Stimulated activated CD4-positive, alpha-beta T cell treated with anti-CD3 and anti-CD28 coated beads, Interleukin-2, amount 100 ng/mL, for 24 hours (primary cell): ENCODE measurements at places on chromosomes 2 and 18.

- no peak for DNase-seq
These were observed 266.1 kb downstream of the SOCS6 start for GRCh38 chr18:70554854-70555445.

GRCh38 chr2:190802129-190802528, 78.5 kb upstream of the GLS start:
- no peak for DNase-seq

DNA sequence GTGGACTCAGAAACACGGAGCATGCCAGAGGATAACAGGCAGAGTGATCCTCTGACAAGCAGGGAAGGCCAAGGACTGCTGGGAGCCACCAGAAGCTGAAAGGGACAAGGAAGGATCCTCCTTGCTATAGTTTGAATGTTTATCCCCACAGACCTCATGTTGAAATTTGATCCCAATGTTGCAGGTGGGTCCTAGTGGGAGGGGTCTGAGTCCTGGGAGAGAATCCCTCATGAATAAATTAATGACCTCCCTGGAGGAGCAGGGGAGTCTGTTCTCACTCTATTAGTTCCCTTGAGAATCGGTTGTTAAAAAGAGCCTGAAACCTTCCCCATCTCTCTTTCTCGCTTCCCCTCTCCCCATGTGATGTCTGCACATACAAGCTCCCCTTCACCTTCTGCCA, 124.4 kb downstream of the FBXO15 start:
- DNase-seq = no peak

GRCh38 chr18:62518460-62519375, 4.1 kb upstream of the ZCCHC2 start:
- no peak for DNase-seq

- DNase-seq = no peak
These were observed 63.4 kb upstream of the L3MBTL4 start for GRCh38 chr18:6478121-6478520.

DNA sequence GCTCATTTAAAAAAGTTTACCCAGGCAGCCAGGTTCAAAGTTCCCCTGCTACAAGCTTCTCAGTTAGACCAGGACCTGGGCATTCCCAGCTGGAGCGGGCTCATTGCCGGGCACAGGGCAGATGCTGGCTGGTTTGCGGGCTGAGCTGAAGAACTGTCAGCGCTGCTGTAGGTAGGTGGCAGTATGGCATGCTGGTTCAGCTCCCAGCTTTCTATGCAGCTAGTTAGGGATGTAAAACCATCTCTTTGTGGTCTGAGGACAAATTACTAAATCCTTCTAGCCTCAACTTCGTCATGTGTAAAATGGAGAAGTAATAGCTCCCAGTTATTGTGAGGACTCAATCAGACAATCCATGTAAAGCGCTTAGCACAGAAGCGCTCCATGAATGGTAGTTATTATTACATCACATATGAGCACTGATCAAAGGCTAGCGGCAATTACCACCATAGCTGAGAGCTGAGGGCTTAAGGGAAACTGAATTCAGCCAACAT, 2.4 kb upstream of the LDLRAD4 start:
- DNase-seq = peak; percentile 58

DNA sequence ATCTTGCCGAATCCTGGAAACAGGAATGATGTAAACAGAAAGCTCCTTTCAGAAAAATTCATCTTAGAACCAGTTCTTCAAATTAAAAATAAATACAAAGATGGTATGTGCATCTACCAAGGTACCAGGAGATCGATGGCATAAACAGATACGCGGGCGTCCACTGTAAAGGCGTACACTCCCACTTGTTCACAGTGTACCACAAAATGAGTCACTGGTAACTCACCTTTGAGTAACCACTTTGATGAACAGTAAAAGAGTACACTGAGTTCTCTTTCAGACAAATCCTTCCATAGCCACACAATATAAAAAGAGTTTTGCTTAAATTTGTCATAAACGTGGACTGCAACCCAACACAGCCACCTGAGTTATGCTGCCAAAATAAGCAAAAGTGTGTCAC, 128.3 kb downstream of the DNER start:
- DNase-seq = no peak

- DNase-seq = no peak
These were observed 251.2 kb downstream of the PTGR3 start for GRCh38 chr18:74957588-74958224.

DNA sequence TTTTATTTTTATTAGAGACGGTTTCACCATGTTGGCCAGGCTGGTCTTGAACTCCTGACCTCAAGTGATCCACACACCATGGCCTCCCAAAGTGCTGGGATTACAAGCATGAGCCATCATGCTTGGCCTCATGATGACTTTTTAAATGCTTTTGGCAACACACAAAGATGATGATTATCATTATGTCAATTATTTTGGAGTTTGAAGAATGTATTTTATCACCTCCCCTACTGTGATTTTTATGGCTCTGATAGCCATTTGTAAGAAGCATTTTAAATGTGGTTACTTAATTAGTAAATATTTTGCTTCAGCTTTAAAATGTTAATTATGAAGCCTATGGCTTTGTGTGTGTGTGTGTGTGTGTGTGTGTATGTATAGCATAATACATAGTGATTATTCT, 45.1 kb upstream of the RAB27B start:
- no peak for DNase-seq

DNA sequence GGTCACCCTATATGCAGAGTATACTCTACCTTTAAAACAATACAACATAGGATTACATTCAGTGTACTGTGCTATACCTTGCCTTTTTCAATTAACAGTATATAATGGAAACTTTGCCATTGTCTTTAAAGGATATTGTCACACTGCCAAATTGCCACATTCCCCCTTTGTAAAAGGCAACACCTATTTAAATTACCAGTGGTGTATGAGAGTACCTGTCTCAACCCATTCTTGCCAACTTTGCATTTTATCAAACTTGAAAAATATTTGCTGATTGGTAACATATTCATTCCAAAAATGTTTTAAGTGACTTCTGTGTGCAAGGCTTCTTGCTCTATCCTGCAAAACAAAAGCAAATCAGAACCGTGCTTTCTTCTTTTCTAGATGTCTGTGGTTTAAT, 92.9 kb downstream of the FMNL2 start:
- DNase-seq = no peak

DNA sequence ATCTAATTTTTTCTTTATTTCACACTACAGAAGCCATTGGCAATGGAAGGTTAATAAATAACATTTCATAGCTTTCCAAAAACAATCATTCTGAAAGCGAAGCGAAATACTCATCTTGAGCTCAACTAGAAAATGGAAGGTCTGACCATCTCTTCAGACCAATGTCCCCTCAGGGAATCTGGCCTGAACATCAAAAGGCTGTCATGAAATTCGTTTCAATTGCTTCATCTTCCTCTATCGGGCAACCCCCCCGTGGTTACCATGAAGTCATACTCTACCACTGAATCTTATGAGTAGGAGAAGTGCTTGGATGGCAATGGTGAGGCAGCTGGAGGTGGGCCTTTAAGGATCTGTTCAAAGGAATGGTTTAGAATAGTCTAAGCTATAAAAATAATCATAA, 22.9 kb upstream of the CYTIP start:
- DNase-seq = peak; percentile 51

DNA sequence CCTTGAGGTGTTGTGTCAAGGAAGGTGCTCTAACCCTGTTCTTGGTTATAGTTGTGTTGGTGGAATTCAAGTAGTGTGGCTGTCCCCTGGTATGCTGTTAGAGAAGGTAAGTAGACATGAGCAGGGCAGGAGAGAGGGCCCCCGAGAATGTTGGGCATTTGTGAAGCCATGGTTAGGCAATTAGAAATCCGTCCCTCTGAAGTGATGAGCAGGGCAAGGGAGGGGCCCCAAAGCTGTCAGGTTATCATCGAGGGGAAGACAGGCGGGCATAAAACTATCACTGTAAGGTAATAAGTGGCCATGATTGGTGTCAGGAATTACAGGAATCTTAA, 5.2 kb downstream of the XRCC5 start:
- no peak for DNase-seq

DNA sequence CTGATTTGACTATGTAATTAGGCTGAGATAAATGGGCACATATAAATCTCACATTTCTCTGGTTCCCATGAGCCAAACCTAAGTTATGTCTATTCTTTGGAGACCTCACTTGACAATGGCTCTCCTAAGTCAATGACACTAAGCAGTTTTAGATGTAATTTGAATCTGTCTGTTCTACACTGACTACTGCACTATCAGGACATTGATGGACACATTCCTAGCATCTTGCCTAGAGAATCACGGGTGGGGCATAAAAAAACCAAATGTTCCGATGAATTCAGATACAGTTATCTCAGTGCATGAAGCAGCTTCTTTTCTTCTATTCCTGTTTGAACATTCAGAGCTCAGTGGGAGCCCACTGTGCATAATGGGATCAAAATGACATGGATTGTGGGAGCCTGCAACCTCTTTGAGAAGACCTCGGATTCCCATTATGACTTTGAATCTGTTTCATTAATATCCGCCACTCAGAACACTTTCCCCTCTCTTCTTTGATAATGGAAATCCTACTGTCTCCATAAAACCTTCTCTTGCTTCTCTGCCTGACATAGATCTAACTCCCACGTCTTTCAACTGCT, 110.8 kb downstream of the FSHR start:
- DNase-seq = no peak

- DNase-seq = no peak
These were observed 70.6 kb downstream of the SAP130 start for GRCh38 chr2:127957240-127957639.

GRCh38 chr2:42267530-42267929, 93.5 kb downstream of the COX7A2L start:
- no peak for DNase-seq

- no peak for DNase-seq
These were observed 276.7 kb downstream of the DSEL start for GRCh38 chr18:67239826-67240225.

DNA sequence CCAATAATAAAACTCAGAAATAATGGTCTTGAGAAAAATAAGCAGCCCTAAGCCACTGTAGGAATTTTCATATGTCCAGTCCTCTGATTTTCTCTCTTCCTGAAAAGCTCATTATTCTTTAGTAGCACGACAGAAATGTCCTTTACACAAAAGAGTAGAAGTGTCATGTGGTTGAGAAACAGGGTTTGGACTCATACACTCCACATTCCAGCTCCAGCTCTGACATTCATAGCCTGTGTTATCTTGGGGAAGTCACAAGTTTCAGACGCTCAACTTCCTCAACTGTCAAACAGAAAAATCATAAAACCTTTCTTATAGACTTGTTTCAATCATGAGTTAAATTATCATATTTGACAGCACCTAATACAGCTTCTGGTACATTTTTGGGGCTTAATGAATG, 511.5 kb downstream of the TNS1 start:
- DNase-seq = no peak

DNA sequence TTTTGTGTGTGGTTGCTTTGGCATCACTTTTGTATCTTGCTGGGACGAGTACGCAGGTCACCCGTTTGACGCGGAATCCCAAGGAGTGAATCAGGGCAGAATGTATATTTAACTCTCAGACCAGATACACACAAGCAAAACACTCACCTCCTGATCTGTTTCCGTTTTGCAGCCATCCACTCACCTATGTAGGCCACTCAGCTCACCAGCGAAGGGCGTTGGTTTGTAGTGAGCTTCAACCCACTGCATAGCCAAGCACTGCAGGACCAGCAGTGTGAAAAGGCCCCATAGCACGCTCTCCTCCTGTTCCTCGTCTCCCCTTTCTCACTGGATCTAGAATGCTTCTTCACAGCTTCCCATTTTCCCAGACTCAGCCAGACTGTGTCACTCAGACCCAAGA, 58.3 kb downstream of the ZNF532 start:
- DNase-seq = no peak

DNA sequence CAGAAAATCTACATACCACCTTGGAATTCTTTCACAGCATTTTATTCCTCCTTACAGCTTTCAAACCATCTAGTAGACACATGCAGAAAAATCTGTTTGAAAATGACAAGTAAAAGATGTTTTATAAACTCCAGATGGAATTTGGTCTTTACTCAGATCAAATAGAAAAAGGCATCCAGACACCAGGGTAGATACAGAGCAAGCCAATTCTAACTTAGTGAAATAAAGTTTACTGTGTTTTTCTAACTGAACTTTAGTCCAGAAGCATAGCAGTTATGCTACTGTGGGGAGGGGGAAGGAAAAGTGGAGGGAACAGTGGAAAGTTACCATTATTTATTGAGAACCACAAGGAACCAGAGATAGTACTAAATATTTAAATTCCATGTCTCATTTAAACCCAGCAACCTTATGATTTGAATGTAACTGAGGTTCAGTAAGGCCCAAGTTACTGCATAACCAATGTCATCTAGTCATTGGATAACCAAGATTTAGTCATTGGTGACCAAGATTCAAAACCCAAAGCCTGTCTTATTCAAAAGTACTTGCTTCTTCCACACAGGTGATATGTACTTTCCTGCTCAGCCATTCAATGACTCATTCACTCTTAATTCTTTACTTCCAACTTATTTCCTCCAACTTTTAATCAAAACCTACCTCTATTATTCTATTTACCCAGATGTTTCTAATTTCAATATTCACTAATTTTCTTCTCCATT, 57.7 kb downstream of the RAD51AP2 start:
- no peak for DNase-seq

GRCh38 chr18:76979111-76979751, 153.4 kb downstream of the MBP start:
- DNase-seq = no peak

GRCh38 chr2:64262071-64262470, 117.9 kb upstream of the PELI1 start:
- no peak for DNase-seq

DNA sequence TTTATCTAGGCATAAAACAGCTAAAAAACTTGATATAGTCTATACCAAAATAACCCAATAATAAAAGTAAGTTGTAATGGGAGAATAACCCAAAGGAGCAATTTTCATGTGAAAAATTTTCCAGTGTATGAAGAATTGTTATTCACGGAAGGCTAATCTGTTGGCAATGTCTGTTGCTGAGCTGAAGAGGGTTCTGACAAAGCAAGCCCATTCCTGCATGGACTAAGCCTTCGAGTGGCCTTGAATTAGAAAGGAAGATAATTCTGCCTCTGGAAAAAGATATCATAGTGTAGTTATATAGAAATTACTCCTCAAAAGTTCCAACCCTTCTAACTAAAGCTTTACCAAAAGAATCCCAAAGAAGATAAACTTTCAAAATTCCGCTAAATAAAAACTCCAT, 101.5 kb downstream of the MAP2 start:
- no peak for DNase-seq

DNA sequence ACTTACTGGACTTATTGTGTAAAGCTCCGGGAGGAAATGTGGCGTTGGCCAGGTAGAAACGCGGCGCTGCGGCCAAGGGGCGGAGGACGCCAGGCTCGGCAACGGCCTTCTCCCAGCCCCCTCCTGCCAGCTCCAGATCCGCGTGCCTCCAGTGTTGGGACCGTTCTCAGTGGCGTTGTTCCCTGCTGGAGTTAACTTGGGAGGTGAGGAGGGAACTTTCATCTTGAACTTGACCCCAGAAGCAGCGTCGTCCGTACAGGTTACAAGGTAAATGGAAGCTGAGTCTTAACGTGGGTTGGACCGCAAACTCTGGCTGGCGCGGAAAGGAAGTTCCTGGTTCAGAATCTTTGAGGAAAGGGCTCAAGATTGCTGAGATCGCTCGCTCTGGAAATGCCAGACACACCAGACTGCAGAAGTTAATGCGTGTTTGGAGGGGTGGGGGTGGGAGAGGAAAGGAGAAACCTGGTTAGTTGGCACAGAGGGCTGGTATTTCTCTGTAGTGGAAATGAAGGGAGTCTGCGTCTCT, 1.3 kb downstream of the TANC1 start:
- DNase-seq = peak; percentile 5
